ENCODE measurements at places on chromosomes 2 and 18.

DNA sequence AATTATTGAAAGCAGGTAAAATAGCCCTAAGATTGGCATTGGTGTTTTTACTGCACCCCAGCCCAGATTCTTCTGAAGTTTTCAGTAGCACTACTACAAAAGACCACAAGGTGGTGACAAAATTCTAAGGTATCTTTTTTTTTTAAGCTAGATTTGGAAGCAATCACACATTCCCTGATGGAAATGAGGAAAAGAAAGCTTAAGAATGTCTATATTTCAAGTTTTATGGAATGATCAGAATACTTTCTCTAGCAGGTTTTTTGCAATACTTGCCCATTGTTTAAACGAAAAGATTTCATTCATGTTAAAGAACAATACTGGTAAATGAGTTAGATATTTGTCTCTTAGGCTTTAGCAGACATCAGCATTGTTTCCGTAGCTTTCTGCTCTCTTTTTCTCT, 32.1 kb upstream of the ZNF638 start:
- DNase-seq, result no peak

GRCh38 chr2:130381619-130382018, 25.8 kb downstream of the PTPN18 start:
- DNase-seq, result no peak

DNA sequence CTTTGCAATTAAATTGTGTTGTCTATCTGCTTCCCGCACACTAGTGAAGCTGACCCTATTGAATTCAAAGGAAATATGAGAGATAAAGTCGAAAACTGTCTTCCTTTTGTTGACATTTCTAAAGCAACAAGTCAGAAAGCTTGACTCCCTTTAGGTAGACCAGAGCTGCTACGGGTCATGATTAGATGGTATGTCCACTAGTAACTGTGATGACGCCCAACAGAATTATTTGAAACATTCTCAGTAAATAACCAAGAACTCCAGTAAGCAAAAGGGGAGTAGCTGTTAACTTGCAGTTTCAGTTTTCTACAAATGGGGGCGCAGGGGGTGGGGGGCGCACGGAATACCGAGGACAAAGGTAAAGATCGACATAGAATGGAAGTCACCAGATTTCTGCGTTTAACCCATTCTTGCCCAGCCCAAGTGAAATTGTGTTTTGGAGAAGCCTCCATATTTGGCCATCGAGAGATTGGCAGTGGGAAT, 56.4 kb downstream of the CRIM1 start:
- DNase-seq, result no peak

DNA sequence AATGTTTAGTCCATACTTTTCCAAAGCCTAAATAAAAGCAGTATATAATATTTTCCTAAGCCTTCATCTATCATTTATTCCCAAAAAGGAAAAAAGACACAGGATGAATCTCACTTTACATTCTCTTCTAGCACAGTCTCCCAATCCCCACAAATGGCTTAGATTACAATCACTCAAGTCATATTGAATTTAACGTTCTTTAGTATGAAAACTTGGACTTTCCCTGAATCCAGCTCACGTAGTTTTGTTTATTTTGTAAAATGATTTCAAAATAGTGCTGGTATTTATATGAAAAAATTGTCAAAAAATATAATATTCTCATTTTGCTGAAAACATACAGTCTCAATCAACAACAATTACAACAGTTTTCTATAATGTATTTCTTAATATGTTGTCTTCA, 137.7 kb upstream of the CCDC150 start:
- no peak for DNase-seq

- no peak for DNase-seq
Observed at GRCh38 chr2:216678813-216679657, 16.3 kb downstream of the IGFBP5 start.

DNA sequence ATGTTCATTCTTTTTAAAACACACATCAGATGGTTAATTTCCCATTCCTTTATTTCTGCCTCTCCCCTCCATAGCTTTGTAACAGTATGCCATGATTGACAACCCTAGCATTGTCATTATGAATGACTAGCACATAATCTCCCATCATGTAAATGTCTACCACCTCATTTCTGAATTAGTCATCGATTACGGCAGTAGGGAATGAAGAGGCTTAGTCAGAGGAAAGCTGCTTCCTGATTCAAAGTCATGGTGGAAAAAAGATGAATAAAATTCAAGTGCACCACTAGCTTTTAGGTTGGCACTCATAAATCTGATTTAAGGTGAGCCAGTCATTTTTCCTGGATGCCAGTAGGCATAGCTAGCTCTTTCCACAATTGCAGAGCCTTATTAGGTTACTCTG, 19.1 kb upstream of the ACMSD start:
- DNase-seq, result no peak

DNA sequence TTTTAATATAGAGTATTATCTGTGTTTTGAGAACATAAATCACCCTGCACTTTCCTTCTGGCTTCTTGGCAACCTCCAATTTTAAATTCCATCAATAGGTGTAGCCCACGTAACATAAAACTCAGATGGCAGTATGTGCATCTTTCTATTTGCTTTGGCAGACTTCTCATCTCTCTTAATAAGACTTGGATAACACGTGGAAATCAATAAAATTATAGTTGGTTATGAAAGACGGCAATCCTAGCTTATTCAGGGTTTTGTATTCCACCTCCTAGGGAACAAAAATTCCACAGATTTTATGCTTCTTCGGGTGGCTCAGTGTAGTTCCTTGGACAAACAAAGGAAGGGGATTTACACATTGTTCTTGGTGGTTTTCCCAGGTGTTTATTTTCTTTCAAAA, 299.3 kb downstream of the RND3 start:
- DNase-seq, result no peak

DNA sequence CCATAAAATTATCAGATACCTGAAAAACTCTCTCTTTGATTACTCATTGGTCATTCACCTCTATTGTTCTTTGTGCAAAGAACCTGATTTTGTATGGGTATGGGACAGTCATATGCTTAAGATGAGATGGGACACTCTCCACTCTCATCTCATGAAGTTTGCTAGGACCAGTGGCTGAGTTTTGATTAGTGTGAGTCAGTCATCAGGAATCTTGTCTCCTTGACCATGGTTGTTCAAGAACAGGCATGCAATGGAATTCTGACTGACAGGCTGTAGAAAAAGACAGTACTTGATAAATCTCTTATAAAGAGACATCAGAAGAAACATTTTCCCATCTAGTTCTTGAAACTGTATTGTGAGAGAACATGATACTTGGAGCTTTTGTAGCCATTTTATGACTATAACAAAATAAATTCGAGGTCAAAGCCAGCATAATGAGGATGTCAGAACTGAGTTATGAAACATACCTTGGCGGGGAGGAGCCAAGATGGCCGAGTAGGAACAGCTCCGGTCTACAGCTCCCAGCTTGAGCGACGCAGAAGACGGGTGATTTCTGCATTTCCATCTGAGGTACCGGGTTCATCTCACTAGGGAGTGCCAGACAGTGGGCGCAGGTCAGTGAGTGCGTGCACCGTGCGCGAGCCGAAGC, 367.0 kb downstream of the NR4A2 start:
- DNase-seq, result no peak

DNA sequence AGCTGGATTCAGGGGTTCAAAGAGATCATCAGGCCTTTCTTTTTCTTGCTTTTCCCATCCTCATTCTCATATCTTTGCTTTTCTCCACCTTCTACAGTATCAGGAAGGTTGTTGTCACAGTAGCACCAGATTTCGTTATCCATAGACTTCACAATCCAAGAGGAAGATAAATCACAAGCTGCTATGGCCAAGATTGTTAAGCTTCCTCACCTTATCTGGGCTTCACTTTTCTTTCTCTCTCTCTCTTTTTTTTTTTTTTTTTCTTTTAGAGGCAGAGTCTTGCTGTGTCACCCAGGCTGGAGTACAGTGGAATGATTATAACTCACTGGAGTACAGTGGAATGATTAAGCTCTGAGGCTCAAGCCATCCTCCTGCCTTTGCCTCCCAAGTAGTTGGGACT, 93.5 kb downstream of the TTC27 start:
- DNase-seq, result no peak

GRCh38 chr2:34105006-34105767, 506.1 kb upstream of the FAM98A start:
- DNase-seq, result no peak

DNA sequence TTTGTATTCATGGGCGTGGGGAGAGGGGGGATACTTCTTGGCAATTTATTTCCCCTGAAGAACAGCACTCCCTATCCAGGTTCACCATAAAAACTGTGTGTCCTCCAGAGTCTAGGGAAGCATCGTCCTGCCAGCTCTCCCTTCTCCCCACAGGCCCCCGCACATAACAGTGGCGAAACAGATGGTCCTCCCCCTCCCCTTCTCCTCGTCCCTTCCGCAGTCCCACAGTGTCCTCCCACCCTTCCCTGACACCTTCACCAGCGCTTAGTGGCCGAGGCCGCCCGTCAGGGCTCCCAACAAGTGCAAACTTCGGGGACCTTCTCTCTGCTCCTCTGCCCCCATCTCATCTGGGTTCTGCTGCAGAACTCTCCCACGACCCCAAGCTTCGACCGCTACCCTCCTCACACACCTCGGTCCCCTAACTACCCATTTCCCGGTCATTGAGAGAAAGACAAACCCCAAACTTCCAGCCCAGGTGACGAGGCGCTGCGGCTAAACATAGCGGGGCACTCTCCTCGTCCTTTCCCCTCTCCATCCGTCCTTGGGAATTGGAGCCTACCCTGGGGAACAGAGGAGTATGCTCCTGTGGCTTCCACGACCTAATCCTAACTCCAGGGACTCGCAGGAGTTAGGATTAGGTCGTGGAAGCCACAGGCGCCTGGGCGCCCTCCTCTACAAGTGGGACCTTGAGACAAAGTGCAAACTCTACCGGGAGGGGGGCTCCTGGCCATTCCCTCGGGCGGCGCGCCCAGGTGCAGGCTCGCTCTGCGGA, 971 bp downstream of the ZNF385B start:
- DNase-seq, result no peak

DNA sequence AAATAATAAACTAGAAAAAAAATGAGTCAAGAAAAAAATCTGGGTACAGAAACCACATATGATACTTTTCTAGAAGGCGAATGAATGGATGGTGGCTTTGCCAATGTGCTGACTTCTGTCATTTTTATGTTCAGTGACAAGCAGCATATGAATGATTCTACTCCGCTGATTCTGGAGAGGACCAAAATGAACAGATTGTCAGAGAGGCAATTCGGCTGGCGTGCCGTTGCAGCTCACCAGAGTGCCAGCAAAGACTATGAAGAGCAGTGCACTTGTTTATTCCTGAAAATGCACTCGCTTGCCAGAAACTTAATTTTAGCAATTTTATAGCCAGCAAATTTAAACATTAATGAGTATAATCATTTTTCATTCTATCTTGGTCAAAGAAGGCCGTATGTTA, 105.9 kb upstream of the NYAP2 start:
- no peak for DNase-seq
